ENCODE measurements at places on chromosomes 4 and X.

- no peak for DNase-seq
Observed at GRCh38 chr4:151048913-151049312, 33.8 kb upstream of the LRBA start.

DNA sequence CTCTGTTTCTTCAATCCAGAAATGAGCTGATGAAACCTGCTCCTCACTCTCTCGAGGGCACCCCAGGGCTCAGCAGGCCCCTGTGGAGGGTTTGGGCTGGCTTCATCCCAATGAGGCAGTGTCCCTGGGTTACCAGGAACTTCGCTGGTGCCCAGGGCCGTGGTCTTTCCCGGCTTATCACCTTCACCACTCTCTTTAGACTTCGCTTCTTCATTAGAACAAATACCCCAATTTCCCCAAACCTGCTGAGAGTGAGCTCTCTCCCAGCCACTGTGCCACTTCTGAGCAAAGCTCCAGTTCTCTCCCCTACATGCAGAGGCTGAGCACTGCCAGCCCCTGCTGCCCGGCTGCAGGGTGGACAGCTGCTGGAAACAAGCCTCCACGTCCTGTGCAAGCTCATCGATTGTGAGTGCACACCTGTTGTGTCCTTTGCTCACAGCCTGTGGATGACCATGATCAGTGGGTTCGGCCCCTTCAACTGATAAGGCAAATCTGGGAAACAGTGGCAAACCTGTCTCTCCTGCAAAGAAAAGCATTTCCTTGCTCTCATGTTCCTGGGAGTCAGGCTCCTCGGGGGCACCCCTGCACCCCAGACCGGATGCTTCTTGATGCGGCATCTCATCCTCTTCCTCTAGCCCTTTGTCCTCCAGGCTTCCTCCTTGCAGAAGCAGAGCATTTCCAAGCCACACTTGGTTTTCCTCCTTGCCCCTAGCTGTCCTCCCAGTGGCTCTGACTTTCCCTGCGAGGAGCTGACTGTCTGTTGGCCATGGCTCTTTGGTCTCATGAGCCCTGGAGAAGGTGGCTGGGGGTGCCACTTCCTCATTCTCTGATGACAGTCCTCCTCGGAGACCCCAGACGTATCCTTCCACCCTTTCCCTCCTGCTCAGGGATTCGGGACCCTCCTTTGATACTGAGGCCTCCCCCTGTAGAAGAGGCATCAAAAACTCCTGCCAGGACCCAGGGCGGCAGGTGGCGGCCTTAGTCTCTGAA is 28.7 kb downstream of the C4orf50 start:
- no peak for DNase-seq

GRCh38 chr4:126241634-126242033 is 926.9 kb downstream of the FAT4 start:
- DNase-seq: no peak

GRCh38 chr4:80073473-80074008 is 512 bp upstream of the ANTXR2 start:
- DNase-seq: peak; percentile 58

DNA sequence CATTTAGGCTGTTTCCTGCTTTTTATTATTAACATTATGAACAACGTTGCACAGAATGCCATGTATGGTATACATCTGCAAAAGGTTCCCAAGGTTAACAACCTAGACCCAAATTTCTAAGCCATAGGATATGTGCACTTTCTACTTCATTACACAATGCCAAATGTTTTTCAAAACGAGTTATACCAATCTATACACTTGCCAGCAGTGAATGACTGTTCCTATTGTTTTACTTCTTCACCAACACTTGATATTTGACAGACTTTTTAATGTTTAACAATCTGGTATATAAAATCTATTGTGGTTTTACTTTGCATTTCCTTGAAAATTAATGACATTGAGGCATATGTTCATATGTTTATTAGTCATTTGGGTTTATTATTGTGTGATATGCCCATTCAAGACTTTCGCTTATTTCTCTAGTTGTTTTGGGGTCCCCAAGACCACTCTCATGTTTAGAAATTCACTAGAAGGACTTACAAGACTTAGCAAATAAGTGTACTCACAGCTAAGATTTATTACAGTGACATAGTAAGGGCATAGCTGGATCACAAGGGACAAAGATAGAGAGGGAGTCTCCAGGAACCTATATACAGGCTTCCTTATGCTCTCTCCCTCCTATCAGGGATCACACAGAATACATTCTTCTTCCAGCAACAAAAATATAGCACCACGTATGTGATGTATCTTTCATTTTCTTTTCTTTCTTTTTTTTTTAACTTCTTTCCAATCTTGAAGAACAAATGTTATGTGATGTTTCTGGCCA is 62.5 kb downstream of the TBCK start:
- DNase-seq: no peak

GRCh38 chr4:91092398-91092980 is 965.3 kb downstream of the CCSER1 start:
- no peak for DNase-seq

GRCh38 chrX:632366-633042 is 1.9 kb downstream of the SHOX start:
- no peak for DNase-seq

DNA sequence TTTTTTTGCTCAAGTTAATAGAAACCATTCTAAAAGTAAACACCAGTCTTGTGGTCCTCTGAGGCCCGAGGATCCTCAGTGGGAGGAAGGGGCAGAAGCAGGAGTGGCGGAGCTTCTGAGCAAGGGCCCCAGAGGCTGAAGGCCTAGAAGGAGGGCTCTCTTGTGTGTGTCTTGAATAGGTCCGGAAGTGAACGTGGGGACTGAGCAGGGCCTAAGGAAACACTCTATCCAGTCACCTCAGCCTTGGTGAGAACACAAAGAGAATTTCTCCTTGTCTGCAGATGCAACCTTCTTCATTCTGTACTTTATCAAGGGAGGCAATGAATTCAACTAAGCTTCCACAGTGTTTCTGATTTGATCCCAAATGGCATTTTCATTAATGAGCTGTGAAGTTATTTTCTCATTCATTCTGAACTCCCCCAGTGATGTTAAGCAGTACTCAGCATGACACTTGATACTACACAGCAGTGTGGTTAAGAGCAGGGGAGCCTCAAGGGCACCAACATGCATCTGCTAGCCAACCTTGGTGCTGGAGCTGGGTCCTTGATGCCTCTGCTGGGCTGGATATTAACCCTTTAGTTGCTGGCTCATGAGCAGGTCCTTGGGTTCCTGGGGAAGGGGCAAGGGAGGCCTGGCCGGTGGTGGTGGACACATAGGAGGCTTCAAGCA is 64.7 kb downstream of the RBM47 start:
- DNase-seq: no peak

GRCh38 chr4:165461159-165461821 is 82.5 kb downstream of the CPE start:
- no peak for DNase-seq

DNA sequence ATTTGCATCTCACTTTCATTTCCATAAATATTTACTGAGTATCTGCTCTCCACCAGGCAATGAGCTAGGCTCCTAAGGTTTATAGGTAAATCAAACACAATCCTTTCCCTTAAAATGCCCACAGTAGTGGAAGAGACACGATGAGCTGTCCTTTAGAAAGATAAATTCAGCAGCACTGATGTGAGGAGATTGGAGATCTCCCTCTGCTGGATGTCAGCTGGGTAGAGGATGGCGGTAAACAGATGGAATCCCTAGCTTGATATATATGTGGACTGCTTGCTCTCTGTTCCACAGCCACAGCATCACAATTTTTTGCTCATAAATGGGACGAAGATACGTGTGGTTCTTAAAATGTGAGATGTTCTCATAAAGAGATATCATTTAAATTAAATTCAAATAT is 216.4 kb upstream of the RASGEF1B start:
- DNase-seq: no peak

GRCh38 chr4:48949086-48949485 is 37.0 kb upstream of the CWH43 start:
- DNase-seq: no peak

GRCh38 chr4:166996216-166996615 is 238.1 kb downstream of the SPOCK3 start:
- DNase-seq: no peak

GRCh38 chr4:149961876-149962597 is 116.2 kb upstream of the DCLK2 start:
- no peak for DNase-seq

DNA sequence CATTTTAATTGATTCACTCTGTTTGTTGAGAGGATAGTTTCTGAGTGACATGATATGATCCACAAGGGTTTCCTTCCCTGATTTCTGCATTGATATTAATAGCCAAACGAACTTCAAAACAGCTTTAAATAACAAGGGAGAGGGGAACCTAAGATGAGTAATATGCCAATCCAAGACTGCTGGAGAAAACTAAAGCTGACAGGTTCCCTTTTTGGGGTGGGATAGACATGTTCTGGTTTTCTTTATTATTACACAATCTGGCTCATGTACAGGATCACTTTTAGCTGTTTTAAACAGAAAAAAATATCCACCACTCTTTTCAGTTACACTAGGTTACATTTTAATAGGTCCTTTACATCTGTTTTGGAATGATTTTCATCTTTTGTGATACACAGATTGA is 182.2 kb downstream of the AR start:
- DNase-seq: no peak

DNA sequence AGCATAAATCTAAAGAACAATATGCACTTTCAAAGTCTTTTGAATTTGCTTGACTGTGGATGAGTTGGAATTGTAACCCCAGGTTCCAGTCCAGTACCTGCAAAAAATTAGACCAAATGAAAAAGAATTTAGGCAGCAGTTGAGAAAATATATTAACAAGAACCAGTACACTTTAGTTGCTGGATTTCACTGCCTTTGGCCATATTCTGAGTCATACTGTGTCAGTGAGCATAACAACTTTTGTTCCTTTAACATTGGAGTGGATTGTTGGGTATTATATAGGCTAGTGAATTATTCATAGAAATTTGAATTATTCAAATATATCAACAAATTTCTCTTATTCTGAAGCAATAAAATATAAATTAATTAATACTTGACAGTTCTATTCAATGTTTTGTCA is 101.5 kb upstream of the SMAD1 start:
- no peak for DNase-seq

DNA sequence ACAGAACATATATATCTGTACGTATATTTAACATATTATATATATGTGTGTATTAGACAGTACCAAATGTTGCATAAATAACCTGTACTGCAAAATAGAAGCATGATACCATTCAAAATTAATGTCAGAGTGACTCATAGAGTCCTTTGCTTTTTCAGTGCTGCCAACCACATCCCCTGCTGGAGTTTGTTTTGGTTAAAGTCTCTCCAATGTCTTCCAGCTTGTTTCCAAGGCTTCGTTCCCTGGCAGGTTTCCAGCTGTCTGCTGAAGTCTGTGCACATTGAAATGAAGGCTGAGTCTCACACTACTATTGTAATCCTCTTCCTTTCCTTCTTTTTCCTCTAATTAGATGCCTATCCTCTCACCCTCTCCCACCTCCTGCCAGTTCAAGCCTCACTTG is 14.9 kb downstream of the NRK start:
- DNase-seq: no peak

DNA sequence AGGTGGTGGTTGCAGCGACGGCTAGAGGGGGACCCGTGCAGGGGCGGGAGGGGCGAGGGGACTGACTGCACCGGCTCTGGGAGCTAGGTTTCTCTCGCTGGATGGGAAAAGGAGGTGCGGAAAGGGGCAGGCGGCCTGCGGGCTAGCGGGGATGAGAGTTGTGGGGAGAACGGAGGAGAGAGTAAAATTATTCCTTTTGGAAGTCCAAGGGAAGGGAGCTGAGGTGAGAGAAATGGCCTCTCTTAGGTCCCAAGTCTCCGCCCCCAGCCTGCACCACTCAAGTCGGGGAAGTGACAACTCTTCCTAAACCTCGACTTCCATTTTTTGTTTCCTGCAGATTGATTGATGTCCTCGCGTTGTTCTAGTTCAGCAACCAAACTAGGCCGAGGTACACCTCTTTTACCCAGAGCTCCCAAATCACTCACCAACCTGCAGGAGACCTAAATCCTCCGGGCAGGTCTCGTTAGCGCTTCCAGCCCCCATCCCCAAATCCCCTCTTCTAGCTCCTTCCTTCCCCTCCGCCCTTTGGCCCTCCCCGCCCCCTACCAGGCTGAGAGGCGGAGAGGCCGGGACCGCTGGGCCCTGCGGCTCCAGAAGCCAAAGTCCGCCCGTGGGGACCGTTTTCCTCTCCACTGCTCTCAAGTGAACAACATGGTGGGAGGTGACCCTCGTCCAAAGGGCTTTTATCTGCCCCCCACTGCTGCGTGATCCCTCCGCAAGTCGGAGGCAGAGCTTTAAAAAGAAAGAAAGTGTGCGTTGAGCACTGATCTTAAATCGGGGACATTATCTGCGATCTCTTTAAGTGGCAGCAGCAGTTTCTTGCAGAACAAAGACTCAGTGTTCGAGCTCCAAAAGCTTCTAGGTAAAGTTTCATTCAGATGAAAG is 7.3 kb downstream of the PITX2 start:
- DNase-seq: no peak

DNA sequence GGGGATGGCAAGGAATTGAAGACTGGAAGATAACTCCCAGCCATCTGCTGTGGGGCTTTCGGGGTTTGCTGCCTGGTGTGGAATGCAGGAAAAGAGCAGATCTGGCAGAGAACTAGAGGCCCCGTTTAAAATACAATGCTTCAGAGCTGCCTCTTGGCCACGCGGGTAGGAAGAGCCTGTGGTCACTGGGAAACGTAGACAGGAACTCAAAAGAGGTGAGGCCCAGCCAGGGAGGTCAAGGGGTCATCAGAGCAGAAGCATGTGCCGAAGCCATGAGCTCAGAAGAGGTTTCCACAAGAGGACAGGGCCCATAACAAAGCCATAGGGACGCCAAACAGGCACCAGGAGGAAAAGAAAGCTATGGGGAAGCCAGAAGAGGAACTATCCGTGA is 14.5 kb upstream of the STS start:
- no peak for DNase-seq

- DNase-seq: no peak
Observed at GRCh38 chrX:123201720-123202119, 17.6 kb downstream of the GRIA3 start.

- DNase-seq: no peak
Observed at GRCh38 chr4:36835246-36835645, 409.3 kb upstream of the NWD2 start.

GRCh38 chr4:85084371-85085094 is 118.0 kb upstream of the WDFY3 start:
- DNase-seq: peak; percentile 21

GRCh38 chr4:56618734-56619133 is 62.4 kb downstream of the HOPX start:
- no peak for DNase-seq

DNA sequence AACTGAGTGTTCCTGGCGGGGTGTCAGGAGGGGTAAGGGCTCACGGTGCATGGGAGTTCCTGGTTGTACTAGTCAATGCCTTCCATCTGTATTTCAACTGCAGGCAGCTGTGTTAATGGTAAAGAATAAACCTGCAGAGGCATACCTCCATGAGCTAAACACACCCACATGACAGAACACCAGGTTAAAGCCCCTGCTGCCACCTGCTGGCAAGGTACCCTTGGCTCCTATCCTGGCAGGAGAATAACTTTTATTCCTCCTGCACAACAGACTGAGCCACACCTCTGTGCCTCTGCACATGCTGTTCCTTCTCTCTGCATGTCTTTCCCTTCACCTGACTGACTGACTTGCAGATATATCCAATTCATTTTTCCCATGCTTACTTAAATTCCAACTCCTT is 11.1 kb downstream of the ITIH6 start:
- DNase-seq: peak; percentile 62

Data from activated naive CD4-positive, alpha-beta T cell treated with anti-CD3 and anti-CD28 coated beads, Interleukin-2, amount 10 ng/mL, durations not matched to agents 7 days and 5 days (primary cell).